ENCODE measurements at places on chromosomes 2 and 18.

GRCh38 chr2:43218155-43218701 lies 8.2 kb downstream of the ZFP36L2 start:
- no peak for DNase-seq

GRCh38 chr18:73976433-73976832 lies 171.2 kb downstream of the FBXO15 start:
- DNase-seq, result no peak

DNA sequence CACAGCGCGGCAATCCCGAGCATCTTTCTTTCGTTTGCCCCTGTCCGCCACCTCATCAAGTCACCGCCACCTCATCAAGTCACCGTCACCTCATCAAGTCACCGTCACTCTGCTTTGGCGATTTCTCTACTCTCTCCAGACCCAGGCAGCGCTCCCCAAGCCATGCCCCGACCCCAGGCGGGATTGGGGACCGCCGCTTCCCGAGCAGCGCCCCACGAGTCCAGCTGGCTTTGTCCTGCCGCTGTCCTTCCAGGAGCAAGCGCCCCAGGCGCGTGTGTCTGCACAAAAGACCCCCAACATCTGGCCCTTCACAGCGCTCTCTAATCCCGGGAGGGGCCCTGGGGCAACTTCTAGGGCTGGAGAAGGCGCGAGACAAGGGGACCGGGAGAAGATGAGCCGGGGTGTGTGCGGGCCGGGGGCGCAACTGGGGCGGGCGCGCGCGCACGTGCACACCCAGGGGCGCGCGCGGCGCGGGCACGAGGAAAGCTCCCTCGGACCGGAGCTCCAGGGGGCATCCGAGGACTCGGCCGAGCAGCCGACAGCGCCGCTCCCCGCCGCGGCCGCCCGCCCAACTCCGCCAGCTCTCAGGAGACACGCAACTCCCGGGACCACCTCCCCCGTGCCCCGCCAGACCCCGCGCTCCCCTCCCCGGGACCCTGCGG lies 633 bp upstream of the RNF152 start:
- peak; percentile 84 for DNase-seq

GRCh38 chr2:60565472-60565871 lies 12.0 kb upstream of the BCL11A start:
- no peak for DNase-seq

DNA sequence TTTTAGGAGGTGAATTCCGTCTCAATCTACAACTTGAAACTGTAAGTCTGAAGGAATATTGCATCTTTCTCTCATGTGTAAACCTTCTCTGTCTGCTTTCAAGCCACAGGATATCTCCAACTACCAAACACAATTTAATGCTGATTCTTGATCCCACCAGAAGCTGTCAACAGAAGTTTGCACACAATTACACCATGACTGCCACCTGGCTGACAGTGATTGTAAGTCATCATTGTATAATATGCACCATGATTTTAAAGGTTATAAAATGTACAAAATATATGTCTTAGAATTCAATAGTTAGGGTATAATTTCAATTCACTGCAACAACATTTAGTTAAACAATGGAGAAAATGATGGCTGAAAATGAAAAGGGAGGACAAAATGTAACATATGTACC lies 18.4 kb downstream of the PREPL start:
- no peak for DNase-seq

- DNase-seq, result no peak
Observed at GRCh38 chr2:191912764-191913163, 65.9 kb upstream of the CAVIN2 start.

GRCh38 chr2:208315081-208315788 lies 49.2 kb downstream of the PIKFYVE start:
- DNase-seq, result no peak

- DNase-seq, result no peak
Observed at GRCh38 chr2:26170795-26171194, 2.1 kb upstream of the GAREM2 start.

All from aorta (tissue), 5 donors.